ENCODE measurements at places on chromosomes 6 and 20. TPM values are rescaled to one million over a fixed set of nuclear protein-coding genes. Genes with fewer than 3 reads are reported as not detected.

The EEF1A2 gene
- 1.3 TPM for total RNA-seq

The CDC5L gene
- 16.8 TPM for total RNA-seq

The AIF1 gene
- total RNA-seq = not detected

The SMLR1 gene
- not detected for total RNA-seq

The LPA gene
- not detected for total RNA-seq

The CASS4 gene
- 0.78 TPM for total RNA-seq

The FAM83C gene
- not detected for total RNA-seq

The GHRH gene
- total RNA-seq = not detected

The SALL4 gene
- 3.4 TPM for total RNA-seq

The HUS1B gene
- total RNA-seq = 0.40 TPM

The SPDEF gene
- total RNA-seq = 1.3 TPM

The PLAGL1 gene
- 7.2 TPM for total RNA-seq

The MYT1 gene
- not detected for total RNA-seq

The TCF15 gene
- not detected for total RNA-seq

The KIF6 gene
- 0.32 TPM for total RNA-seq

The EFCAB8 gene
- under 0.01 TPM for total RNA-seq

The GSTA1 gene
- total RNA-seq = not detected

The LAMA4 gene
- total RNA-seq = 124 TPM

The SLC32A1 gene
- not detected for total RNA-seq

The PNISR gene
- 68.7 TPM for total RNA-seq

Measured in epithelial cell of alveolus of lung (primary cell).